ENCODE measurements at places on chromosomes 4 and X.

DNA sequence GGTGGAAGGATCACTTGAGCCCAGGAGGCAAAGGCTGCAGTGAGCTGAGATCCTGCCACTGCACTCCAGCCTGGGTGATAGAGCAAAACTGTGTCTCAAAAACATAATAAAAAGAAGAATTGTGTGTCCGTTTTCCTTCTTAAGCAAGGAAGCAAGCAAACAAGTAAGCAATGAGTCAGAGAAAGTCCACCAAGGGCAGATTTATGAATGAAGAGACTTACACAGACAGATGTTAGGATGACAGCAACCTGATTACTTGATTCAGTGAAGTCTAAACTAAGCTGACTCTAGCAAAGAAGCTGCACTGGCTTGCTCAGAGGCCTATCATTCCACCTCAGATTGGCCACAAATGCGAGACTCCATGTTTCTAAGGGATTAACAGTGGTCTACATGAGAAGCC, 34.1 kb upstream of the SCML1 start:
- no peak for DNase-seq

GRCh38 chr4:1362521-1362920, 15.5 kb downstream of the UVSSA start:
- DNase-seq, result no peak

- no peak for DNase-seq
These were observed 40.8 kb downstream of the DLG3 start for GRCh38 chrX:70485466-70485865.

GRCh38 chrX:15418707-15419181, 34.5 kb upstream of the VEGFD start:
- no peak for DNase-seq

DNA sequence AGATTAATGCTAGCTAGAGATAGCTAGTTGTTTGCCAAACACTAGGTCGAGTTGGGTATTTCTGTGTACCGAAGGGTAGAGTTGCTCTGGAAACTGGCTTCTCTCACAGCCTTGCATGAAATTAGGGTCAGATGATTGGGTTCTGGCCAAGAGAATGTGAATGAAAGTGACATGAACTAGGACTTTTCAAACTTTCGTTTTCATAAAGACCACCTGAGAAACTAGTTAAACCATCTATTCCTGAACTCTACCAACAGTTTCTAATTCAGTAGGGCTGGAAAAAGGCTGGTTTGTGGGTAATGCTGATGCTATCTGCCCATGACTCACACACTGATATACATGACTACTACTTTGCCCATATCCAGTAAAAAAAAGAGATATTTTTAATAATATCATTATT, 157.6 kb downstream of the GASK1B start:
- no peak for DNase-seq

DNA sequence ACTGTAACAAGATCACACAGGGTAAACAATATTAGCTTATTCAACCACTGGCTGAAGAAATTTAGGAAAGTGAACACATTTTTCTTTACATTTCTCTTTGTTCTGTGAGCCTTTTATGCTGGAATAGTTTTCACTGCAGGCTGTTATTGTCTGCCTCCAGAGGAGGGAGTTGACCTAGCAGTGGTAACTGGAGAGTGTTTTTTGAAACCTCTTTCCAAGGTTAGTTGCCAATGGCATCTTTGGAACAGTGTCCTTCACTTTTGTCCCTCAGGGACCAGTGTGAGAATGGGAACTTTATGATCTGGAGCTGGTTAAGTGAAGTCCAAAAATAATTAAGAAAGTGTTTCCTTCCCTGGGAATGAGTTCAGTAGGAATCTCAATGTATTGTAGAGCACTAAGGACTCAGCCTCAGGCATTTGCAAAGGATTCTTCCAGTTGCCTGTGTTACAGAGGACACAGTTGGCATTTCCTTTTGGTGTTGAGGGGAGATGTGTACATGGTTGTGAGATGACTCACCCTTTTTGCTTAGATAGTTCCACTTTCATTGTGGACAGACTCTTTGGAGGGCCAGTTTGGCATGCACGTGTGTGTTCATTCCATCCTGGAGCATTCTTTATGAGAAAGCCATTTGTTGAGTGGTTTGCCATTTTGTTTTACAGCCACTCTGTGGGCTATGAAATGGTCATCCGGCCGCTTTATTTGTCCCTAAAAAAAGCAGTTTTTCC, 61.3 kb downstream of the AR start:
- DNase-seq, result no peak

- no peak for DNase-seq
These were observed 13.5 kb upstream of the CXCL6 start for GRCh38 chr4:73822812-73823504.

DNA sequence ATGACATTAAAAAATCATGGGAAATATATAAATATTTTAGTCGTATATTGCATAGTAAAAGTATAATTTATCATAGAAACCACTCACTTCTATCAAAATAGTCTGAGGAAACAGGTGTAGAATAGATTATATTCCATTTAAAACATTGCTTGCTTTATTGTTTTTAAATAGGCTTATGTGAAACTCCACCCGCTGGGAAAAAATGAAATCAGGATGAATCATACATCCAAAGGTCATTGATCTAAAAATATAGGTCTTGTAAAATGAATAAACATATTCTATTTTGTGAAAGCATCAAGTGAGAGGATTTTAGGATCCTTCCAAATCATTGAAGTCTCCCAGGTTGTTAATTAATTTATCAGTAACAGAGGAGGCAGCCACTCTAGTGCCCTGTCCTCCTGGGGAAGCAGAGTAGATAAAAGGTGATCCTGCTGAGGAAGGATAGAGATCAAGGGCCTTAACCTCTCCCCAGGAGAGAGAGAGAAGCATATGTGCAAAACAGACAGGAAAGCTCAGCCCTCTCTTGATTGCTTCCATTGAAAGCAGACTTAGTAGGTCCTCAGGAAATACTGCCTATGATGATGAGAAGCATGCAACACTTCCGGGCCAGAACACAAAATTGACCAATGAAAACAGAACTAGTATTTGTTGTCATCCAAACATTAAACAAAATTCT, 96.8 kb upstream of the MAP9 start:
- no peak for DNase-seq

GRCh38 chr4:67546004-67546356, 677 bp upstream of the CENPC start:
- DNase-seq, result no peak

GRCh38 chr4:136634121-136634520, 898.2 kb downstream of the PCDH18 start:
- no peak for DNase-seq

DNA sequence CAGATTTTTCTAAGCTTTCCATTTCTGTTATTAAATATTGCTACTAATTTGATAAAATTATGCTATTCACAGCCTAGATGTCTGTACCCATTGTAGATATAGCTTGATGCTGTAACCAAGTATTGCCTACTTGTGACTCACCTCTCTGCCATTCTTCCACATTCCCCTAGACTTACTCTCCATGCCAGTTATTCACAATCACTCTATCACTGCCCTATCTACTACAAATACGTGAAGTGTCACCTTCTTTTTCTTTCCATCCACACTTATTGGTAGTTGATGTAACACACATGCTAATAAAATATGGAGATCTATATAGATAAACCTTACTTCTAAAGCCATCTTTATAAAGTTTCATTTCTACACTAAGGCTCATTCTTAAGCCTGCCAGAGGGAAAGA, 179.4 kb upstream of the PACRGL start:
- no peak for DNase-seq

- no peak for DNase-seq
These were observed 372.0 kb upstream of the GATB start for GRCh38 chr4:152132776-152133175.

GRCh38 chrX:53316111-53316859, 34.9 kb upstream of the IQSEC2 start:
- DNase-seq, result no peak

GRCh38 chr4:122688529-122689140, 43.9 kb upstream of the BBS12 start:
- DNase-seq, result no peak

GRCh38 chrX:10656214-10656613, 35.8 kb upstream of the MID1 start:
- no peak for DNase-seq

DNA sequence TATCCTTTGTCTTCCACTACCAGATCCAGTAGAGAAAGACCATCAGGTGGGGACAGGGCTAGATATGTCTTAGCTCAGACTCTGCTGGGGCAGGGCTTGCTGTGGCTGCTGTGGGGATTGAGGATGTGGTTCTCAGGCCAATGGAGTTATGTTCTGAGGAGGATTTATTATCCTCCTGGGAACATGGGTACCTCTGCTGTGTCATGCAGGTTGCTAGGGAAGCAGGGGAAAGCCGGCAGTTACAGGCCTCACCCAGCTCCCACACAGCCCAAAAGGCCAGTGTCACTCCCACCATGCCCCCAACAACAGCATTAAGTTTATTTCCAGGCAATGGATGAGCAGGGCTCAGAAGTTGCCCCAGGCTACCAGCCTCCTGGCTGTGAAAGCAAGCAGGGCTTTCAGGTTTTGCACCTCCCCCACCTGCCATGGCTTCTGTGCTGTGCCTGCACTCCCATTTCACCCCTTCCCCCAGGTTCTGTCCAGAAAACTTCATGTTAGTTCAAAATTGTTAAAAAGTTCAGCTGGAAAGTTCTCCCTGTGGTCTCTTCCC, 879.9 kb downstream of the ARAP2 start:
- DNase-seq, result no peak

DNA sequence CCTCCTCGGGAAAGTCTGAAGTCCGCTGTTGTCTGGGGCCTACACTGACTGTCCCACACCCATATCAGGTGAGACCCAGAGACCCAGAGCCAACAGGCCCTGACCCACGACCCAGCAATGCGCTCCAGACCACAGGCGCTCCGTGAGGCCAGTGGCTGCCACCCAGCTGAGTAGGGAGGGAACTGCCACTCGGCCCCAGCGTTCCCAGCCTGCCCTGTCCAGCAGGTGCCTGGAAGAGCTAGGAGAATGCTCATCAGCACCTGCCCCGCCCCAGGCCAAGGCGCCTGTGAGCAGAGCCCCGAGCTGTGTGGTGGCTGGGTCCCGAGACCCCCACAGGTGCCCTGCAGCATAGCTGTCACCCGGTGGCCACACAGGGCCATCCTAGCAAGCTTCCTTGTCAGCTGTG, 2.7 kb downstream of the SPON2 start:
- no peak for DNase-seq

- no peak for DNase-seq
These were observed 23.6 kb downstream of the CPZ start for GRCh38 chr4:8615921-8616787.

DNA sequence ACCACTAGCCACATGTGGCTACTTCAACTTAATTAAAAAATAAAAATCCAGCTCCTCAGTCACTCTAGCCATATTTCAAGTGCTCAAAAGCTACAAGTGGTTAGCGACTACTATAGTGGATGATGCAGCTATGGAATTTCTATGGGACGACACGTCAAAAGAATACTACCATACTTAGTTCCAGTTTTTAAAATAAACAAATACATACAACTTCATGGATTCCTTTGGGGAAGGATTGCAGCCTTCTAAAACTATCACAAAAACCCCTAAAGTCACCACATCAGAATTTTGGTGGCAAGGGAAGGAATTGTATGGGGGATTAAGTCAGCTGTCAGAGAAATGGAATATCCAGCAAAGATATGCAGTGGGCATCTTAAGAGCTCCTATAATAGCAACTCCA, 6.5 kb downstream of the ZNF280C start:
- no peak for DNase-seq

Data from activated T-cell treated with anti-CD3 and anti-CD28 coated beads for 24 hours (primary cell).